Activated CD4-positive, CD25-positive, alpha-beta regulatory T cell treated with anti-CD3 and anti-CD28 coated beads, Interleukin-2, amount 50 U/mL, for 72 hours (primary cell): ENCODE measurements at places on chromosomes 6 and 20.

DNA sequence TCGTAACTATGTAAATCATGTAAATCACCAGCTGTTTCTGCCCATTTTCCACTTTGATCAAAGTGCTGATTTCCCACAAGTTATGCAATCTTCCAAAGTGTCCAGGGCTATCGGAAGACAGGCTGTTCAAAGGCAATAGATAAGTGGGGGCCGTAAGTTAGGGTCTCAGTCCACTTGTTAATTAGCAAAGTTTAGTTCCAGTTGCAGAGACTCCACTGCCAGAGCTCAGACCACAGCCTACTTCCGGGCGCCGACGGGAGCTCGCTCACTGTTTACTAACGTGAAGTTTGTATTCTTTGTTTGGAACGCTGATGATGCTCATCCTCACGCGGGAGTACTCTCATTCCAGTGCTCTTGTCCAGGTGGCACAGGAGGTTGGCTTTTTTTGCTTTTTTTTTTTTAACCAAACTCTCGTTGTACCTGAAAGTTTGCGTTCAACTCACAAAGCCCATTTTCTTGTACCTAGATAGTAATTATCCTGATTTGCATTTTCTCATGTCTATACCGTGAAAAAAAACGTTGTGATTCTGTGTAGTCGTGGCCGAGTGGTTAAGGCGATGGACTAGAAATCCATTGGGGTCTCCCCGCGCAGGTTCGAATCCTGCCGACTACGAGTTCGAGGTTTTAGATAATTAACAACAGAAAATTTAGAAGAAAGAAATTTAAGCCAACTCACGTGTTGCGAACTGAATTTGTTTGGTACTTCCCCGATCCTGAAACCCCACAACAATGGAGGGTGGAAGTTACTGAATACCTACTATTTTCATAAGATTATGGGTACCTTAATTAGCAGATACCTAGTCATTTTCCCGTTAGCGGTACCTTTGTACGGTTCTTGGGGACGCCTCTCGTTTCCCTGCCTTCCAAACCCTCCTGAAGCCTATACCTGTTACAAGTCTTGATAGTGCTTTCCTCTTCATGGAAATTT lies 29.9 kb upstream of the ZNF184 start:
- DNase-seq = peak; percentile 73

DNA sequence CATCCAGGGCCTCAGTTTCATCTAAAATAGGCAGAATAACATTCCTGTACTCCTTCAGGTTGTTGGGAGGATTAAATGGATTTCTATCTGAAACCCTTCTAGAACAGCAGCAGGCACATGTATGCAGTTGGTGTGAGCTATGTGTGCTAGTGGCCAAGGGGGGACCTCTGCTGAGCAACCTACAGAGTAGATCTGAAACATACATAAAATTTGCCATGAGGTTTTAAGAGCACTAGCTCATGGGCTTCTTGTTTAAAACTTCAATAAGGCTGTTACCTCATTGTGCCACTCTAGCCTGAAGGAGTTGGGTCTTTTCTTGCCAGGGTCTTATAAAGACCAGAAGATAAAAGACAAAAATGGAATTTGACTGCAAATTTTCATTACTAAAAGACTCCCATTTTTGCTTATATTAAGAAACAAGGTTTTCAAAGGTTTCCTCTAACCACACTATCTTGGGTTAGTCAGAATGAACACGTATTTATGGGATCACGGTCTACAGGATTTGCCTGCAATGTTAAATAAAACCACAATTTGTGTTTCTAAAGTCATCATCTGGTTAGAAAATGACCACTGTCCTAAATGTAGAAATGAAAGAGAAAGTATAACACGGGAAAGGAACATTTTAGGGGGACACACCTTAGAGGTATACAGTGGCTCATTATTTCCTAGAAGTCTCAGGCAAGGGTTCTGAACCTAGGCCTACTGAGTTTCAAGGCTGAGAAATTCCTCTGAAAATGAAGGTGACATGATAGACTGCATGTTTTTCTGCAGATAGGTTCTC lies 144.9 kb upstream of the OLIG3 start:
- DNase-seq = no peak

- DNase-seq = no peak
These were observed 999 bp upstream of the EHMT2 start for GRCh38 chr6:31898383-31899011.

DNA sequence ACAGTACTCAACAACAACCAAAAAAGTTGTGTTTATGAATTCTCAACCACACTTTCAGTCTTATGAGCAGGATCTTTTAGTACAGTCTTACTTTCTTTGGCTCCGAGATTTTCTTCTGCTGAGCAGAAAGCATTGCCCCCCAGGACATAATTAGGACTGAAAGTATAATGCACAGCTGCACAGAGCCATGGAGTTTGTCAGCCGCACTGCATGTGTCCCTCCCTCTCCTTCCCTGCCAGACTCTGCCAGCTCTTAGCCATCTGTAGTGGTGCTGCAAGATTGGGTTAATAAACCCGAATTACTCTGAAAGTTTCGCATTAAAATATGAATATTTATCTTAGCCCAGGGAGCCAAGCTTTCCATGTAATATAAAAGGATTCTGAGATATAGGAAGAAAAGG lies 179.6 kb upstream of the PTCHD4 start:
- no peak for DNase-seq

- DNase-seq = no peak
These were observed 267.2 kb downstream of the ADGRG6 start for GRCh38 chr6:142568857-142569597.

- DNase-seq = no peak
These were observed 88.9 kb downstream of the ARMC2 start for GRCh38 chr6:108937170-108937569.

- no peak for DNase-seq
These were observed 192.5 kb upstream of the MCHR2 start for GRCh38 chr6:100186552-100186951.

DNA sequence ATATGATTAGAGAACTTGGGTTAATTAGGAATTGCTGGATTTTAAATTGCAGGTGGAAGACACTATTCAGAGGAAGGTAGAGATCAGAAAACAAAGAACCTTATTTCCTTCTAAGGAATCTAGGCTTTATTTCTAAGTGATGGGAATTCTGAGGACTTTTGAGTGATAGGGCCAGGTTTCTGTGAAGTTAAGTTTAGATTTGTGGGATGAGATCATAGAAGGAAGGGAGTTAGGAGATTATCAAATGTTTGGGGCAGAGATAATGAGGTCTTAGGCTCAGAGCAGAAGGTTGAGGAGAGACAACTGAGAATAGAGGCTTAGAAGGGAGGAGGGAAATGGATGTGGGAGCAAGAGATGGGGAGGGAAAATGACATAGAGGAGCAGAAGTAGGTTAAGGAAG lies 109.7 kb upstream of the MMS22L start:
- no peak for DNase-seq

GRCh38 chr6:43170417-43170930 lies 595 bp upstream of the SRF start:
- no peak for DNase-seq

- peak; percentile 38 for DNase-seq
These were observed 169.4 kb downstream of the TAF4 start for GRCh38 chr20:61896058-61896961.

- peak; percentile 37 for DNase-seq
These were observed 463 bp upstream of the HLA-DMB start for GRCh38 chr6:32941214-32941768.

DNA sequence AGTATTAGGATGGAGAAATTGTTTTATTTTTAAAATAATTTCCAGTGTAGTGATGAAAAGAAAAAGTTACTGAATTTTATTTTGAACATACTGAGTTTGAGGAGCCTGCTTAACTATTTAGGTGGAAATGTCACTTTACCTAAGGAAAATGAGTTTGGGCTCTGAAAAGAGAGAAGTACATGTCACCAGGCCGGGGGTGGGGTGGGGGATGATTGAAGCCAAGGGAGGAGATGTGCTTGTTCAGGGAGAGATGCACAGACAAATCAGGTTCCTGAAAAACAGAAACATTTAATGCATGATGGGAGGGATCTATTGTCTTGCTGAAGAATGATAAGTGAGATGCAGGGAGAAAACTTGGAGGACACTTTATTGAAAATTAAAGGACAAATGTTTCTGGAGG lies 71.3 kb downstream of the PLCB1 start:
- no peak for DNase-seq

GRCh38 chr6:55180258-55180657 lies 5.9 kb downstream of the HCRTR2 start:
- no peak for DNase-seq

- no peak for DNase-seq
These were observed 54.2 kb downstream of the ARMC2 start for GRCh38 chr6:108902382-108902792.

DNA sequence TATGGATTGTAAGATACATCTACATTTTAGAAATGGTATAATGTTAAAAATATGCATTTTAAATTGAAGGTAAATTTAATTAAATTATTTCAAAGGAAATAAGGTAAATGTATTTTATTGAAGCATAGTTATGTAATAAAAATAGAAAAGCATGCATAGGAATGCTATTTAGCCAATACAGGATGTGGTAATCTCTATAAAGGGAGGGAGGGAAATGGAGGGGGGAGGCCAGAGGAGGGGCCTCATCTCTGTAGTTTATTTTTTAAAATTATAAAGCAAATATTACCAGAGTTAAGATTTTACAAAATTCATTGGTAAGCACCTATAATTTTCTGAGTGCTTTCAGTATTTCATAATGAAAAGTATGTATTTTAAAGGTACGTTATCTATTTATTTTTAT lies 27.2 kb downstream of the SLC16A10 start:
- no peak for DNase-seq

DNA sequence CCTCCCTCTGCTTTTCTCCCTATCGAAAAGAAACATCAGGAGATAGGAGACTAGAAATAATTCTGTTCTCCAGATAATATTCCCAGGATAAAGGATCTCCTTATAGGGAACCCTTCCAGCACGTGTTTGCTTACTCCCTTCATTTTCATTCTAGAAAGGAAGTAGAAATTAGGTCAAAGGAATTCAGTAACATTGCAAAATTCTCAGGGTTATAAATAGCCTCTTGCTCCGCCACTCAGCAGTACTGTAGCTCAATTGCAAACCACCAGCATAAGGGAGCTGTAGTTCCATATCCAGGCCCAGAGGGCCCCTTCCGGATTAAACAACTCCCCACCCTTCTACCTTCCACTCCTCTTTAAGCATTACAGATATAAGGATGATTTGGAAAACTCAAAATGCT lies 6.2 kb downstream of the ELMO2 start:
- no peak for DNase-seq

- DNase-seq = no peak
These were observed 267.6 kb downstream of the PRKN start for GRCh38 chr6:162459985-162460384.

DNA sequence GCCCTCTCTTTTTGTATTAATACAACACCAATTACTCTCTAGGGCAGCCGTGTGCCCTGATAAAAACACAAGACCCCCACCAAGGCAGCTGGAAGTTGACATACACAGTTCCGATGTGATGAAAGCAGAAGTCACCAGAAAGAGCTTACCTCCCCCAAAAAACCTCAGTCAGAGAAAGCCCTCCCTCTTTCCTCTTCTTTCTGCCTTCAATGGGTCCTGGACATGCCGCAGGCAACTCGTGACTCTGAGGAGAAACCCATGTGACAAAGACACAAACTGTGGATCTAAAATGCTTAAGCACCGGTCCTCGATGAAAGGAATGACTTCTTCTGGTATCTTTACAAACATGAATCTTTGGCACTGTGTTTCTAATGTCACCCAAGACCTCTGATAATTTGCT lies 117.7 kb upstream of the CCDC28A start:
- no peak for DNase-seq

DNA sequence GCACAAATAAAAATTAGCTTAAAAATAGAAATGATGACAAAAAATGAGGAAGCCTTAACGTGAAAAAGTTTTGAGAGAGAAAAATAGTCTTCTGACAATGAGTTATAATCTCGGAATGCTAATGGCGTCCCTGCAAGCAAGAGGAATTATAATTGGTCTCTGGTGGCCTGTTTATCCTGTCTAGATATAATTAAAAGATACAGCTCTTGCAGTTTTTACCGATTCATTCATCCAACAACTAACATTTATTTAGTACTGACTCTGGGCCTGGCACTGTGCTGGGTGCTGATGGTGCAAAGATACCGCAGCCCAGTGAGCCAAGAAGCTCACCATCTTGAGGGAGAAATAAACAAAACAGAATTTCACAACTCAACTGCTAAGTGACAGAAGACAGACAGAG lies 31.6 kb upstream of the ANKRD60 start:
- DNase-seq = no peak

DNA sequence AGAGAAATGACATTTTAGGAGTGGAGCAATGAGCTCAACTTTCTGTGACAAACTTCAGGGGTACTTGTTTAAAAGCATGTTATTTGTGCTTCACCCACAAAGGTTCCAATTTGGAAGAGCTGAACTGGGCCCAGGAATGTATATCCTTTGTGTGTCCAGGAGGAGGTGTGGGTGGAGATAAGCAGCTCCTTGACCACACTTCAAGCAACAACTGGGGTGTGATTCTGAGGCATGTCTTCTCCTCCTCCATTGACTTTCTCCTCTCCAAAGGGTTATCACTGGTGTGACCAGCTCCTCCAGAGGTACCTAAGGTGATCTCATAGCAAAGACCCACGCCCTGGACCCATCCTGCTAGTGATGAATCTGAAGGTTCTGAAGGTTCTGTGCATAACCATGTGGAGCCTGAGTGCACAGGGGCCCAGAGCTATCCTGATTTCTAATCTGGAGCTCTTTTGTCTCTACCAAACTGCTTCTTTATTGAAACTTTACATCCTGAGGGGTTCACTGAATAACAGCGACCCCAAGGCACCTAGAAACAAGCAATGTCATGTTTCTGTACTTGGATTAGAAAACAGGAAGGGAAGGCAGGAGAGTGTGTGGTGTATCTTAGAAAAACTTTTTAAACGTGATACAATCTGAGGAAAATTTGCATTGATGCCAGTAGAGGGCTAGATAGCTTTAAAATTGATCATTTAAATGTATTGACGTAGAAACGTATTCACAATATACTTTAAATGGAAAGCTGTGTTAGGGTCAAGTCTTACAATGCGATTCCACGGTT lies 60.9 kb upstream of the CD93 start:
- DNase-seq = no peak

- DNase-seq = no peak
These were observed 48.2 kb upstream of the ARG1 start for GRCh38 chr6:131524695-131525336.

DNA sequence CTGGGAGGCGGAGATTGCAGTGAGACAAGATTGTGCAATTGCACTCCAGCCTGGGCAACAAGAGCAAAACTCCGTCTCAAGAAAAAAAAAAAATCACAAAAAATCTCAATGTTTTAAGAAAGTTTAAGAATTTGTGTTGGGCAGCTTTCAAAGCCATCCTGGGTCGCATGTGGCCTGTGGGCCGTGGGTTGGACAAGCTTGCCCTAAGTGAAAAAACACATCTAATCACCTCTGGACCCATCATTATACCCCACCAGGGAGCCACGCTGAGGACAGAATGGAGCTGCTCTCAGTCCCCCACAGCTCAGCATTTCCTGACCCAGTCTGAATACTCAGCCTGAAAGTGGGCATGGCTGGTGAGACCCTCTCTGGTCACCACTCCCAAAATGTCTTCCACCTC lies 129.3 kb downstream of the PRND start:
- DNase-seq = no peak

GRCh38 chr6:74936886-74937285 lies 269.0 kb downstream of the COL12A1 start:
- DNase-seq = no peak

- DNase-seq = no peak
These were observed 308.9 kb downstream of the KHDRBS2 start for GRCh38 chr6:61977099-61977498.

- DNase-seq = no peak
These were observed 496.2 kb upstream of the SULF2 start for GRCh38 chr20:48281501-48281900.
